ENCODE measurements at places on chromosomes 6 and 20.

GRCh38 chr20:34426026-34426425, 63.0 kb downstream of the ITCH start:
- no peak for DNase-seq

- DNase-seq, result no peak
Measured at GRCh38 chr20:48143435-48144081, 358.3 kb upstream of the SULF2 start.

DNA sequence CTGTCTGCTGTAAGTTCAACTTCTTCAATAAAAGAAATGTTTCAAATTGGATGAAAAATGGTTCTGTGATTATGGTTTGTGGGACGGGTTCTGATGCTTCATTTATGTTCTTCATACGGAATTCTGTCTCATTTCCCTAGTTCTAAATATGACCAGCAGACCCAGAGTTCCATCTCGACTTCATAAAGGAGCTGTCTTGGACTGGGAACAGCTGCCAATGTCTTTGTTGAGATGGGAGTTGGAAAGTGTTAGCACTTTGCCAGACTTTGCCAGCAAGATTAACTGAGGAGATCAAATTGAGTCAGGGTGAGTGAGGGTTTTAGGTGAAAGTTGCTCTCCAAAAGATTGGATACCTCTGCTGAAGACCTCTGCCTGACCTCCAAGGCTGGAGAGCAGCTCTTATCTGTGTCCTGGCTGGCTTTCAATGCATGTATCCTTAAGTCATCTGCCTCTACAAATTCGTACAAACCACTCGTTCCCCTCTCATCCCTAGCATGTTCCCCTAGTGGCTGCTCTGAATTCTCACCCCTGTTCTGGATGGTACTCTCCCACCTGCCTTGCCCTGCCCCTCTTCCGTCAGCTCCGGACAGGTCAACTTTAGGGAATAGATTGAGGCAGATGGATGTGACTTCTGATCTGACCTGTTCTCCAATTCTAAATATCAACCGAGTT, at the start of gene EFCAB8:
Gene EFCAB8 (plus strand): TSS at position 223 of the 672 bp plus-strand sequence. CDS start 4,870 bp downstream, outside the sequence.
- DNase-seq, result no peak

DNA sequence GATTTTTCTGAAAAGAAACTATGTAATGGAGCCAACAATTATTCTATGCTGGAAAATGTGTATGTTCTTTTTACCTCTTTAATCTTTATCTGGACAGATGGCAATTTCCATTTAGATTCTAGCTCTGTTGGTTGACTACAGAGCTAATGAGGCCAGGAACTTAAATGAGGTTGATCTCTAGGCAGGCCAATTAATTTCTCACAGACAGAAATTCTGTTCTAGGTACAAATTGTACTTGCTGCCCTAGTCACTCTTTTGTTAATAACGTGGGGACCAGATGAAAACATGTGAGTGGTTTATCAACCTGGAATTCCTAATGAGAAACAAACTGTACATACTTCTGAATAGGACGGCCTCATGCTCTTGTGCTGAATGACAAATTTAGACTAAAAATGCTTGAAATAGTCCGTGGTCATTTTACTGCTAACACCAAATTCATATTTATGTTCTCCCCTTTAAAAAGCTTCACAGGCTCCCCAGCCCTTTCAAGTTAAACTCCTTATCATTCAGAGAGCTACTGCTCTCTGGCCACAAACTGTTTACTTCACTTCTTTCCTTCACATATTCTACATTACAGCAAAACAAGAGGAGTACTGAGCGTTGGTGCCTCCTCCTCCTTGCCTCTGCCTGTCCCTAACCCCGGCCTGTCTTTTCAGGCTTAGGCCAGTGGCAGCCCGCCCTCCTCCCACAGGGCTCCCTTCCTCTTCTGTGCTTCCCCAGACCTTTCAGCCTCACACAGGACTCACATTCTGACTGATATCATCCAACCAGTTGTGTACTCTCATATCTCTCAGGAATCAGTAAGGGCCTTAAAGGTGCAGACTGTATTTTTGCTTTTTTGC, 41.4 kb downstream of the DTNBP1 start:
- no peak for DNase-seq

- DNase-seq, result no peak
Measured at GRCh38 chr20:23212464-23212995, 126.4 kb upstream of the CD93 start.

DNA sequence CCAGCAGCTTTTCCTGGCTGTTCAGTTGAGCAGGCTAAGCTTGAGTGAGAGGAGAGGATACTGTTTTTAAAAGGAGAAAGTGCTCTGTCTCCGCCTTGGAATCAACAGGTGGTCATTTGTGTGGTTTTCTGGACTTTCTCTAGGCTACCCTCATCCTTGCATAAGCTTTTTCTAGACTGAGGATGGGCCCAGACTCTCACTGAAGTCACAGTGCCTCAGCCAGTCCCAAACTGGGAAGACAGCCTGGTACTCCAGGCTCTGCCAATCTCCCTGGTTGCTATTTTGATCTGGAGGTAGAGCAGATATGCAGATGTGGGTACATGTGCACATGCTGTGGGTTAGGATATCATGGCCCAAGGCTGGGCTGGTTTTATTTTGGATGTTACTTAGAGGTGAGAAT, 7.0 kb downstream of the SCUBE3 start:
- DNase-seq, result no peak

DNA sequence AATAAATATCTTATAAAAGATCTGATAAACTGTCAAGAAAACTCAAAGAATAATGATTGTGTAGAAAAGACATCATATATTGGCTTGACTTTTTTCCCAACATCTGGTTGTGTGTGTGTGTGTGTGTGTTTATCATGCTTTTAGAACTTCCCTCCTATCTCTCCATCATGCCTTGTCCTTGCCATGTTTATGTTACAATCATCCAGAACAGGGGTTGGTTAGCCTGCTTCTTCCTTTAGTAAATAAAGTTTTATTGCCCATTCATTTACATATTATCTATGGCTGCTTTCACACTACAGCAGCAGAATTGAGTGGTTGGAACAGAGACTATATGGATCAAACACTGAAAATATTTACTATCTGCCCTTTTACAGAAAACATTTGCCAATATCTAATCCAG, 52.8 kb upstream of the RIPOR2 start:
- no peak for DNase-seq

Measured in stimulated activated CD8-positive, alpha-beta memory T cell treated with anti-CD3 and anti-CD28 coated beads, Interleukin-15, amount 100 ng/mL, for 4 hours (primary cell).